Osteocyte (in vitro differentiated cells): ENCODE measurements at places on chromosomes 1 and 21.

- DNase-seq, result no peak
Observed at GRCh38 chr1:204716660-204717059, 31.1 kb upstream of the LRRN2 start.

DNA sequence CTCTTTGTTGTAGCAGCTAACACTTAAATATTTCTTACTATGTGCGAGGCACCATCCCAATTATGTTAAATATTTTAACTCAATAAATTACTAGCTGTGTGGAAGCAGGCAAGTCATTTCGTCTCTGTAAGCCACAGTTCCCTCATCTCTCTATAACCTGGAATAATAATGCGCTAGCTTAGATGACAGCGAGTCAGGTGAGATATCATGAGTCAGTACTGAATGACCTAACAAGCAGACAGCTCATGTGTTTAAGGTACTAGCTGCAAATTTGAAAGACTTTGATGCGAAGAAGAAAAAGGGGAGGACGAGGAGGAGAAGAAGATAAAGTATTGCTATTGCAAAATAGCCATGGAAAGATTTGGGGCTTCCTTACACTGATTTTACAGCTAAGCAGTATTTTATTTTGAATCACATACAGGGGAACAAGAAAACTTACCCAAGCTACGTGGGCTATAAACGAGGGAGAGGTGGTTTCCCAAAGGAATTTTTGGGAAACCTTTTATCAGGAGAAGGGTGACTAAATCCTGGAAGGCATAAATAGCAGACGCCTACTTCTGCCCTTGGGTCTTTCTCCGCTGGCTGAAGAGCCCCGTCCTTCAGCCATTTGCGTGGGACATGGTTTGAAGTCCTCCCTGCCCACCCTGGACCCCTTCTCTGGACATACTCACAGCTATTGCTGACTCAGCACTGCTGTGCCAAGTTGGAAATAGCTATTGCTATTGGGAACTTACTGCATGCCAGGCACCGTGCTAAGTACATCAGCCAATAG lies 8.9 kb downstream of the CITED4 start:
- DNase-seq, result no peak

DNA sequence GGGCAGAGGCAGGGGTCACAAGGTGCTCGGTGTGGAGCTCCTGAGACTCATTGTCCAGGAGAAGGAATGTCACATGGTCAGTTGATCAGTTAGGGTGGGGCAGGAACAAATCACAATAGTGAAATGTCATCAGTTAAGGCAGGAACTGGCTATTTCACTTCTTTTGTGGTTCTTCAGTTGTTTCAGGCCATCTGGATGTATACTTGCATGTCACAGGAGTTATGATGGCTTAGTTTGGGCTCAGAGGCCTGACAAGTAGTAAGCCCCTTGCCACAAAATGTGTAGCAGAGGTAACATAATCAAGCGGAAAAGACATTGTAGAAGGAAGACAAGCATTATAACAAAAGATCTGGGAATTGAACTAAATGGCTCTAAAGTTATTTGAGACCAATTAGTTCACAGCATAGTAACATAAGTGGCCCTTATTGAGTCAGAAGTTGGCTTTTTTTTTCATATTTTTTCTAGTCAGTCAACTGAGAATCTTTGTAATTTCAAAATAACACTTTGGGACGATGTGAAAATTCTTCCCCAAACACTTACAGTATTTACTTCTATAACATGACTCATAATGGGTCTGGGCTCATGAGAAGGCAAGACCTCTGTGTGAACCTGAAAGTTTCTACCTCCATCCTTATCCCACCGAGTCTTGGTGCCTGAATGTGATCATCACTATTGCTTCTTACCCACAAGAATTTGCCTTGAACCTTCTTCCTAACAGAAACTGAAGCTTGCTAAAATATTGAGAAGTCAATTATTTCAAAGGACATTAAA lies 137.0 kb upstream of the DPT start:
- DNase-seq, result no peak

GRCh38 chr1:212587016-212587887 lies 21.3 kb upstream of the ATF3 start:
- no peak for DNase-seq

- no peak for DNase-seq
Observed at GRCh38 chr1:189305279-189305678, 1172.4 kb downstream of the BRINP3 start.

GRCh38 chr1:84704872-84705417 lies 14.7 kb upstream of the SSX2IP start:
- no peak for DNase-seq

DNA sequence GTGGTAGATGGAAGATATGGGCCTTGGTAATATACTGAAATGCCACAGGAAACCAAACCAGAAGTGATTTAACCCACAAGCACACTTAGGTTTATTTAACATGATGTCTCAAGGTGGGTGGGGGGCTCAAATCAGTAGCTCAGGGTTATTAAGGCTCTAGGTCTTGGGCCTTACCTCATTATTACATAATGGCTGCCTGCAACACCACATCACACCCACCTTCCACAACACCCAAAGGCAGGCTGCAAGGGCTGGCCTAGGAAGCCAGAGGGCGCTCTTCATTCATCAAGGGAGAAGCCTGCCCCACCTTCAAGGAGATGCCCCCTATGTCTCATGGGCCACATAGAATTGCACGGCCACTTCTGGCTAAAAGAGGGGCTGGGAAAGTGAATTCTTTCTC lies 6.0 kb downstream of the TFF1 start:
- DNase-seq, result no peak

DNA sequence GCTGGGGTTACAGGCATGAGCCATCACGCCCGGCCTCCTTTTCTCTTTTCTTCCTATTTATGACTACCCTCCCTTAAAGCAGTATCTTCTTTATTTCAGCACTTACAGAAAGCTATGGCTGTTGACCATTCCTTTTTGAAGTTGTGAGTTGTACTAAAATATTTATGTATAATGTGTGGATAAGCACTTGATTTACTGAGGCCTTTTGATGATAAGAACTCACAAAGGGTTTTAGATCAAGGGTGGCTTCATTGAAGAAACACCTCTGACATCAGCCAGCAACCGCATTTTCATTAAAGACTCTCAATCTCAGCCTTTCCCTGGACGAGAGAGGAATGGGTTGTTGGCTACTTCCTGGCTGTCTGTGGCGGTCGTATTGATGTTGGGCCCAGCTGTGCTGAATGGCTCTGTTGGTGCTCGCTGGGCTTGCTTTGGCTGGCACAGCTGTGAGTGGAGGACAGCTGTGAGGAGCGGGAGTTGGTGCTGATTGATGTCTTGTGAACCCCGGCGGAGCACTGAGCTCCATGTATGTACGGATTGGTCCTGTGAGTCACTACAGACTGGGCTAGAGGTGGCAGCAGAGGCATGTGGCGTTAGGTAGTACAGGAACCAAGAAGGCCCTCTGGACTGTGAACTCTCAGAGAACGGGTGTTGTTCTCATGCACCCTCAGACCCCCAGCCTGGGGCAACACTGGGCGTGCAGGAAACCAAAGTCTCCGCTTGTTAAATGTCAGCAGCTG lies 208.8 kb downstream of the KIF26B start:
- DNase-seq, result no peak

- no peak for DNase-seq
Observed at GRCh38 chr1:3918966-3919611, 19.0 kb upstream of the C1orf174 start.

DNA sequence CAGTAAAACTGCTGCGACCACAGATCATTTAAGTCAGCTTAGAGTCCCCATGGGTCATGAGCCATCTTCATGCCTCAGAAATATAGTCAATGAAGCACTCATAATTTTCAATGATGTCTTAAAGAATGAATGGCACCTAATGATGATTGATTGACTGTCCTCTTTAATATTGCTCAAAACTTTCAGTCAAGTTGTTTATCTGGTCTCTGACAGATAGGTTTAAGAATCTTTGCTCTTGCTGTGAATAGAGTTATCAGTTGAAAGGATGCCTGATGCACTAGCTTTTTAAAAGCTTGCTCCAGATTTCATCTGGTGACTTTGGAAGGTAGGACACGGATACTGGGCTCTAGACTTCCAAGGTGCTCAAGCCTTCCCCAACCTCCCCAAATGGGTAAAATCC lies 45.1 kb downstream of the COLGALT2 start:
- DNase-seq, result no peak

- no peak for DNase-seq
Observed at GRCh38 chr1:189351960-189352359, 1125.7 kb downstream of the BRINP3 start.

GRCh38 chr1:205754857-205755256 lies 4.9 kb upstream of the NUCKS1 start:
- DNase-seq, result no peak

DNA sequence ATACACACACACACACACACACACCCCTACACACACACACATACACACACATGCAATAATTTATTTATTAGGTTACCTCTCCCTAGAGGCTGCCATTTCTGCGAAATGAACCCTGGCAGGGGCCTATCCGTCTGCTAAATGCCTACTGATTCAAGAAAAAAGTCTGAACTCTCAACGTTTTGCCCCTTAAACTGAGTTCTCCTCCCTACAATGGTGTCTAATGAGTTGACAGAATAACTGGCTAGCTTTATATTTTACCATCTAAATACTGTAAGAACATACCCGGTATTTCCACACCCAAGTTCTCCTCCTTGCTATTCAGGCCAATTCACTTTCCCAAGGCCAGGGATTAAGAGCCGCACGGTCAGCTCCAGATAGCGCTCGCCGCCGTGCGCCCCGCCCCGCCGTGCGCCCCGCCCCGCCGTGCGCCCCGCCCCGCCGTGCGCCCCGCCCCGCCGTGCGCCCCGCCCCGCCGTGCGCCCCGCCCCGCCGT lies 339 bp upstream of the RNPC3 start:
- no peak for DNase-seq

DNA sequence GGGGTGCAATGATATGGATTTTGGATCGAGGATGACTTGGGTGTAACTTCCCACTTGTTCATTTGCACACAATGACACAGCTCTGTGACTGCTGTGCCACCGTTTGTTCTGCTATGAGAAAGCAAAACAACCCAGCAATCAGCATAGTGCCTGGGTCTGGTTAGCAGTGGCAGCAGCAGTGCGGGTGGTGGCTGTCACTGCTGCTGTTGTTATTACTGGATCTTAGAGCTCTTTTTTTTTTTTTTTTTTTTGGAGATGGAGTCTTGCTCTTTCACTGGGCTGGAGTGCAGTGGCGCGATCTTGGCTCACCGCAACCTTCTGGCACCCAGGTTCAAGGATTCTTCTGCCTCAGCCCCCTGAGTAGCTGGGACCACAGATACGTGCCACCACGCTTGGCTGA lies 56.9 kb downstream of the TBCE start:
- DNase-seq, result no peak

DNA sequence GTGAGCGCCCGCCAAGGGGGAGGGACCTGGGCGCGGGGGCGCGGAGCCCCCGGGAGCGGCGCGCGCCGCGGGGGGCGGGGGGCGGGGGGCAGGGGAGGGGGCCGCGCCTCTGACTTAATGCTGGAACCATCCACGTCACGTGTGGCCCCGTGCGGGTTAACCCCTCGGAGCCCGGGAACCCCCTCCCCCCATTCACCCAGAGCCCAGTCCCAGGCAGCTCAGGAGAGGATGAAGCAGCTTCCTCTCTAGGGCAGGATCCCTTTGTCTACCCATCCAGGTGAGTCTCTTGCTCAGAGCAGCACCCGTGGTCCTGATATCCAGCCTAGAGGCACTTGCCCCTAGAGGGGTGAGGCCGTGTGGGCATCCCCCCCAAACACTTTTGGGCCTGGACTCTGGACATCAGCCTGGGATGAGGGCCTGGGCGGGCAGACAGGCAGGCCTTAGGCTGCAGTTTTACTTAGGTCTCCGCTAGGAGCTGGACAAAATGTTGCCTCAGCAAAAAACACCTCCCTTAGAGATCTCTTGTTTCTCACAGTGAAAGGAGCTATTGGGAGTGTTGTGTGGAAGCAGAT lies at the start of gene ALX3:
Gene ALX3 (minus strand): TSS at position 2 of the 572 bp plus-strand sequence. CDS start 60 bp downstream, outside the sequence.
- no peak for DNase-seq

DNA sequence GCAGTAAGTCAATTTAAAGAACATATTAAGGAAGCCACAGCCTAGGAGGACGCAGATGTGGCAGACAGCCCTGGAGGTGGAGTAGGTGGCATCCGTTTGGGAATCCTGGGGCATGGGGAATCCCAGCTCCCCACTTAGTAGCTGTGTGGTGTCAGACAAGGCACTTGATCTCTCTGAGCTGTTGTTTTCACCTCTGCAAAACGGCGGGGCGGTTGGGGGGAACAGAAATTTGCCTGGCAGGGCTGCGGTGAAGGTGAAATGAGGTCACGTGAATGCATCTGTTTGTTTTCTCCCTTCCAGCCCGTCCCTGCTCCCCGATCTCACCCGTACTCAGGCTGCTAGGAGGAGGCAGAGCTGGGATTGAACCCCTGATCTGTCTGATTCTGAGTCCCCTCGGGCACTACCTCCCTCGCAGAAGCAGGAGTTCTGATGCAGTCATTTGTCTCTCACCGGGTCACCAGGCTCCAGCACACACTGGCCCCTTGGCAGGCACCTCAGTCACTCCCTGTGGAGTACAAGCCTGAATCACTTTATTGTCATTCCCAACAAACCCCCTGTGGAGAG lies 2.2 kb upstream of the LAPTM5 start:
- DNase-seq, result no peak

GRCh38 chr21:33794596-33794995 lies 121.0 kb downstream of the ATP5PO start:
- no peak for DNase-seq

DNA sequence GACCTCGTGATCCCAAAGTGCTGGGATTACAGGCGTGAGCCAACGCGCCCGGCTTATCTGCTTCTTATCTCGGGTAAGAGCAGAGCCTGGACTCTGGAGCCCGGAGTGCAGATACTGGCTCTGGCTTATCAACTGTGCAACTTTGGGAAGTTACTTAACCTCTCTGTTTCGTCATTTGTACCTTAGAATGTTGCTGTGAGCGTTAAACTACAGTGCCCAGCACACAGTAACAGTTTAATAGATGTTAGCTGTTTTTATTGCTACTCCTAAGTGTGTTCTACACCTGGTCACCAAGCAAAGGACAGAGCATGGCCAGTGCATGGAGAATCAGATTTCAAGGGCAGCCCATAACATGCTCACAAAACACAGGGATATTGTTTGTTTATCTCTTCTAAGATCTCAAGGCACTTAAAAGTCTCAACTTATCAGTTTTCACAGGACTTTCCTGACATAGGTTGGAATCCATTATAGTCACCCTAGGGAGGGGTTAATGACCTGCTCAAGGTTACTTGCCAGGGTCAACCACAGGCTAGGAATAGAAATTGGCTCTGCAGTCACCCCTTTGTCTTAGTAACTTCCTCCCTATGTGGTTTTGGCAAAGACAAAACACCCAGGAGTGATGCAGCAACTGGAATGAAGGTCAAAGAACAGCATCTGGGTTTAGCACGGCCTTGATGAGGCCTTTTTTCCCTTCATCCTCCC lies 22.5 kb upstream of the SRP9 start:
- DNase-seq, result no peak

- DNase-seq, result no peak
Observed at GRCh38 chr21:21690068-21690665, 692.0 kb downstream of the NCAM2 start.

DNA sequence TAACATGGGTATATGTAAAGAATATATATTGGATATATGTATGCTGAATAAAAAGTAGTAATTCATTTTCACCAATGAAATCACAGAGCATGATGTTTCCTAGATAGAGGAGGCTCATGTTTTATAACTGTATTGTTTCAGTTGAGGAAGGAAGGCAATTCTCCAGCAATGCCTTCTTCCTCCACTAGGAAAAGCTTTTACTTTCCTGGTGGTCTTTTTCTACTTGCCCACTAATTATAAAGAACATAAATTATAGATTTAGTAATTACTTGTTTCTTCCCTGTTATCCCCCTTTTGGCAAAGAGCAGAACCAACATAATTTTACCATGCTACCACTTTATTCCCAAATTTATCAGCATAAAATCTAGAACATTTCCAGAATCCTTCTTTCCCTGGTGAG lies 159.0 kb downstream of the PLA2G4A start:
- DNase-seq, result no peak
